ENCODE measurements at places on chromosomes 3 and 15.

- no peak for DNase-seq
Measured at GRCh38 chr15:80902298-80902801, 87.3 kb downstream of the MESD start.

GRCh38 chr15:70479056-70479455, 284.3 kb downstream of the UACA start:
- DNase-seq: no peak

DNA sequence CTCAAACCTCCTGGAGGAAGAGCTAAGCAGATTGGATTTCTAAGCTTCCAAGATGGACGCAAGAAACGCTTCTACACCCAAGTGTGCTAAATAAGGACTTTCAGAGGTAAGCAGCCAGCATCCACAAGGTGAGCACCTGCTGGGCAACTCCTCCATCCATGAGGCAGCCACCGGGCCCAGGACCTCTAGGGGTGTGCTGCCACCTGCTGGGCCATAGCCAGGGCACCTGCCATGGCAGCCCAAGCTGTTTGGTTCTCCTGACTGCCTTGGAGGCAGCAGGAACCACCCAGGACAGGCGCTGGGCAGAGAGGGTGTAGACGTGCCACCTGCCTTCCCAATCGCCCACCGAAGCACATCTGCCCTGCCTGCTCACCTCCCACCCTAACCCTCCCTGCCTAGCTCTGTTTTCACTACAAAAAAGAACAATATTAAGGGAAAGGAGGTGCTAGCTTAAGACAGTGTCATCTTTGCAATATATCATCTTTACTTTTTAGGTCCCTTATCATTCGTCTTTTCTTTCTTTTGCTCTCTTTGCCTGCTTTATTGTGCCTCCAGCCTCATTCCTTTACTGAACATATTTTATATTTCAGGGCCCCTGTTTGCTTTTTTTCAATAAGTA, 12.9 kb downstream of the C15orf62 start:
- DNase-seq: peak; percentile 60

GRCh38 chr3:146517684-146518435, 26.5 kb downstream of the PLSCR1 start:
- DNase-seq: no peak

DNA sequence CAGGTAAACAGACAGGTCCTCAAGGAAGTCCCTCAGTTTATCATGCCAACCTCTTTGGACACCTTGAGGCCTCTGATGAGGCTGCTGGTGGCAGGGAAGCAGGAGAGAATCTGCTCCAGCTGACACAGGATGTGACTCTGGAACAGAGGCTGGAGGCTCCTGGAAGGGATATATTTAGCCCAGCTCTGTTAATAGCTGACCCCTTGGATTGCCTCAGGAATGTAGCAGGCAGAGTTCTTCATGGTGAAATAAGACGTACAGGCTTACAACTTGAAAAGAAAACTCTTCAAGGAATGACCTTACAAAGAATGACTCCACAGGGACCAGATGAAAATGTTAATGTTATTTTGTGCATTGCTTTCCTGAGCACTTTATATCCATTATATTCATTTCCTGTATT, 90.5 kb downstream of the AQP9 start:
- DNase-seq: no peak

DNA sequence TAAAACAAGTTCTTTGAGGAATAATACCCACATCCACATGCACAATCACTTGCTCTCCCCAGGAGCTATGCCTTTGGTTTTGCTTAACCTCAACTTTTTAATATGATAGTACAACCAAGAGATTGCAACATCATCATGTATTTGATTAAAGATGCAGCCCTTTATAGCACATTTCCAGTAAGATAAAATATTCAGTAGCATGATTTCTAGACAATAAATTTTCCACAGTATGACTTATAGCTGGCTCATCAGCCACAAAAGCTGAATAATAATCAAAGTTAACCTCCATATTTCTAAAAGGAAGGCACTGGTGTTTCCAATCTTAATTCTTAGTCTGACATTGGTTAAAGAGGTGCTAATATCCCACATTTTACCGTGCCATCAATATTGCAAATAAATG, 622.5 kb downstream of the TBL1XR1 start:
- DNase-seq: no peak

DNA sequence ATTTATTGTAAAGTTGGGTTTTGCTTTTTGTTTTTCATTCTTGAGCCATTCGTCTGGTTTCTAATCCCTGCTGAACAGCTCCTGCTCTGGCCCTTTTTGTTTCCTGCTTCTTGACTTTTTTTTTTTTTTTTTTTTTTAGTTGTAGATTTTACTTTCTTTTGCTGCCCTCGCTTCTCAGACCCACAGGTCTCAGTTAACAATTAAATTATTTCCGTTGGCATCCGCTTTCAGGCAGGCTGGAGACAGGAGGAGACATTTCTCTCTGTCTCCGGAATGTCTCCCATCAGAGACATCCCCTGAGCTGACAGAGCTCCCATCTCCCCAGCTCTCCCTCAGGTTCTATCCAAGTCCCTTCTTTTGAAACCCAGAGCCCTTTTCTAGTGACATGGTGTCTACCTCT, 68.6 kb downstream of the SLC6A6 start:
- no peak for DNase-seq

GRCh38 chr3:82423268-82424030, 662.0 kb upstream of the GBE1 start:
- DNase-seq: no peak

Measured in Caki2 (cell line).